Fibroblast of upper back skin (primary cell): ENCODE measurements at places on chromosomes 1 and 21.
A peak's percentile ranks its signal among the peaks of the same experiment; 100 is the strongest.

- no peak for DNase-seq
These were observed 23.1 kb downstream of the VASH2 start for GRCh38 chr1:212973426-212973825.

DNA sequence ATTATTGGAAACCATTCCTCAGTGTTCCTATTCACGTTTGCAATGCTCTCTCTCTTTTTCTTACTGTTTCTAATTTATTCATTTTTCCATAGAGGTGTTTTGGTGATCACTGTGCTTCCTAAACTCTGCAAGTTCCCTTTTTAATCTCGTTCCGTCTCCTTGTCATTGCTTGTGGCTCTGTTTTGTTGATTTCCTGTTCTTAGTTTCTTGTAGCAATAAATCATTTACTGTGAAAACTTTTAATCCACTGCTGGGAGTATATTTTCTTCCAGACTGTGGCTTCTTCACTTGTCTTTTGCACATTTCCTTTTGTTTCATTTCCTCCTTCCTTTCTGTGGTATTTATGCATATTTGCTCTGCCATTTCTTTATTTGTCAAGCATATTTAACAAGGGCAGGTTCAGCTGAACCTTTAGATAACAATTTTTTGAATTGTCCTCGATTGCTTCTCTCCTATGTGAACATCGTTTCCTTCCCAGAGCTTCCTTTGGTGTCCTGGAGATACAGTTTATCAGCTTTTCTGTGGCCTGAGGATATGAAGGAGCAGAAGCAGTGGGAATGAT lies 3.6 kb downstream of the B3GALT5 start:
- DNase-seq = no peak

DNA sequence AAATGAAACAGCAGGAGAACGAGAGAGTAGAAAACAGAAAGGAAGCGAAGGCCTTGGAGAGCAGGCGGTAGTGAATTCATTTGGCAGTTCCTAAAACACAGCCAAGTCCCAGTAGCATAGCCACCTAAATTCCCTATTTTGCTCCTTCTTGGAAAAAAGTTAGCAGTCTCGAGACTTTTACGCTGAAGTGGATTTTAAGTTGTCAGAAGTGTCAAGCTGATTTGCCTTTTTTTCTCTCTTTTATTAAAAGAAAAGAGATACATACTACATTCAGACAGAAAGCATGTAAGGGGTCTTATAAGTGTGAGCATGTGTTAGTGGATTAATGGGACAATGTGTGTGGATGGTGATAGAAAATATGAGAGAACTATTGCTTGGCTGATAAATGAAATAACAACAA lies 19.2 kb downstream of the NFIA start:
- no peak for DNase-seq

DNA sequence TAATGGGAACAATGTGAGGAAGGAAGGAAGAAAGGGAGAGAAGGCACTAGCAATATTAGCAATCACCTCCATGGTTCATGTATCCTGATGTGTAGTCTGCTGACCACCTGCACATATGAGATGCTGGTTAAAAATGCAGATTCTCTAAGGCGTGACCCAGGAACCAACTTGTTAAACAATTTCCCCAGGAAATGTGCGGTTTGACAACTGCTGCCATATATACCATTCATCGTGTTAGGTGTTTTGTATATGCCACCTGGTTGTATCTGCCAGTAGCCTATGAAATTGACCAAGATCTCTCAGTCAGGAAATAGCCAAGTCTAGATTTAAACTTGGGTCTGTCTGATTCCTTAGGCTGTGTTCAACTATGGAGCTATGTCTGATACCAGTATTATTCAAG lies 4.1 kb downstream of the SEMA4A start:
- no peak for DNase-seq

- no peak for DNase-seq
These were observed 11.6 kb downstream of the UMODL1 start for GRCh38 chr21:42082501-42083360.

GRCh38 chr1:201450721-201451291 lies 18.2 kb downstream of the PHLDA3 start:
- peak; percentile 81 for DNase-seq

DNA sequence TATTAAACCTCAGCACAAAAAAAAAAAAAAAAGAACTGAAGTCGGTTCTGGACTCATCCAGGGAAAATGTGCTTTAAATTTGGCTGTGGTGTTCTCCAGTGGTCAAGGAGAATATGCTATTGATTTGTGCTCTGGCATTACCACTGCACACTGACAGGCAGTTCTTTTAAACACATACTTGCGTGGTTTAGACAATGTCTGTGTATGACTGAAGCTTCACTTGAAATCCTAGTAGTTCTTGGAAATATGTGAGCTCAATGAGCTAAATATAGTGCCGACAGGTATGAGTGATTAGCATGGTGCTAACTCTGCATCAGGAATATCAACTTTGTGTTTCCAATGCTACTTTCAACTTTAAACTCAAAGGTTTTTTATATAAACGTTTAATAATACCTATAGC lies 415.6 kb downstream of the SMYD3 start:
- DNase-seq = peak; percentile 92

GRCh38 chr21:41888749-41889376 lies 9.7 kb upstream of the PRDM15 start:
- no peak for DNase-seq

- peak; percentile 69 for DNase-seq
These were observed 6.8 kb downstream of the RPE65 start for GRCh38 chr1:68442822-68443556.

DNA sequence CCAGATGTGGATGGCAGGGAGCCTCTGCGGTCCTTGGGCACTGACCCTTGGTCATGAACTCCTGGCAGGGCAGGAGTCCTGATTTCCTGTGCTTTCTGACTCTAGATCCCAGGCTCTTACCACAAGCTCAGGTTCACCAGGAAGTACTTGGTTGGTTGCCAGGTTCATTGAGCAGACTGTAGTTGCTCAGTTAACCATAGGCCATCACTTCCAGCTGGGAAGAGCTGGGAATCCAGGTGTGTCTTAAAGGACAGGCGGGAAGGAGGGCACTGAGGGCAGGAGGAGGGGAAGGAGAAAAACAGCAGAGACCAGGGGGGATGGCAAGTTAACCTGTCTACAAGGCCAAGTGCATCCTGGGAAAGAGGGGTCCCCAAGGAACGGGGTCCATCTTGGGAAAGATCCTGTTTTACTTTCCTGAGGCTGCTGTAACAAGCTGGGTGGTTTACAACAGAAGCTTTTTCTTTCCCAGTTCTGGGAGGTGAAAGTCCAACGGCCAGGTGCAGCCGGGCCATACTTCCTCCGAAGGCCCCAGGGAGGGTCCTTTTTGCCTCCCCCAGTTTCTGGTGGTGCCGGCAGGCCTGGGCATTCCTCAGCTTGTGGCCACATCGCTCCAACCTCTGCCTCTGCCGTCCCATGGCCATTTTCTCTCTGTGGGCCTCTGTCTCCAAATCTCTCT lies 11.6 kb downstream of the KCNAB2 start:
- no peak for DNase-seq

DNA sequence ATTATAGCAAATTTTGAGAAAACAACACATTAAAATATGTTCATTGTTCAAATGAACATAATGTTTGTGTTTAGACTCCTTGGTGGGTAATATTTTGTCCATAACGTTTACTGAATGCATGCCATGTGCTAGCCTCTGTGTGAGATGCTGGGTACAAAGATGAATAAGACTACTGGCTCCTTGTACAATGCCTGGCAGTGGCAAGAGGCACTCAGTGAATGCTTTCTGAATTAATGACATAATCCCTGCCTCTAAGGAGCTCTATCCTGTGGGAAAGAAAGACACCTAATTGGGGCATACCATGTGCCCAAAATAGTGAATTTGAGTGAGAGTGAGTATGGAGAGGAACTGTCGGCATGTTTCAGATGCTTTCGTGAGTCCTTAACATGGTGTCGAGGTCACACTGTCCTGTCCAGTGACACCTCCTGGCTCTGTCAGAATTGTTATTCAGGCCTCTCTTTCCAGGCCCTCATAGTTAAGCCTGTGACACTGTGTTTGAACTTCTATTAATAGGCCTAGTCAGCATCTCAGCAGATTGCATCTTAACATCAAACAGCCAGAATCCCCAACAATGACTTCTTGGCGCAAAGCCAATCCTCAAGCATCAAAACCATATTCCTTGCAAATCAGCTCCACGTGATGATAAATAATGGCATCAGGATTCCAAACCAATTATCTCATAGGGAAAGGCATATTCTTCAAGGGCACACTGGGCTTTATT lies 32.8 kb upstream of the S1PR1 start:
- DNase-seq = peak; percentile 79

DNA sequence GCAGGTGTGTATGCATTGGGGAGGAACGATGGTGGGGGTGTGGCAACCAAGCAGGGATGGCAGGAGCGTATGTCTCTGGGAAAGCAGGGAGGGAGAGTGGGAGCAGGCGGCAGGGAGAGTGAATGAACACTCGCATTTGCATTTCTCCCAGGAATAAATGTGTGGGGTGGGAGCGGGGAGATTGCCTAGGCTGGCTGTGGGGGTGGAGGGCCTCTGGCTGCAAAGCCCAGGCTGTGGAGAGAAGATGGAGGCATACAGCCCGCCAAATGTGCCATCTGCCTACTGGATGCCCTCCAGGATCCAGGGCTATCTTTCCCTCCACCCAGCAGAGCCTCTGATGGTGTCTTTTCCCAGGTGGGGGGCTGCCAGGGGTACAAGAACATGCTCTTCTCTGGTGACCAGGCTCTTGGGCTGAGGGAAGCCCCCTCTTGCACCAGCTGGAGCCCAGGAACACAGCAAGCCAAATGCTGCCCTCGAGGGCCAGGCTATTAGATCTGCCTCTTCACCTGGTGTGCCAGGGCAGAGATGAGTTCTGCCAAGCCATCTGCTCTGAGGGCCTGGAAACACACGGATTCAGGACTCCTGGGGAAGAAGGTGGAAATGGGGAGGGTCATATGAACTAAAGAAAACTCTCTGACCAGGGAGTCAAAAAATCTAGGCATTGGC lies 1.7 kb upstream of the OPTC start:
- DNase-seq = no peak

GRCh38 chr21:35649186-35649585 lies 411.1 kb downstream of the SETD4 start:
- DNase-seq = peak; percentile 60

DNA sequence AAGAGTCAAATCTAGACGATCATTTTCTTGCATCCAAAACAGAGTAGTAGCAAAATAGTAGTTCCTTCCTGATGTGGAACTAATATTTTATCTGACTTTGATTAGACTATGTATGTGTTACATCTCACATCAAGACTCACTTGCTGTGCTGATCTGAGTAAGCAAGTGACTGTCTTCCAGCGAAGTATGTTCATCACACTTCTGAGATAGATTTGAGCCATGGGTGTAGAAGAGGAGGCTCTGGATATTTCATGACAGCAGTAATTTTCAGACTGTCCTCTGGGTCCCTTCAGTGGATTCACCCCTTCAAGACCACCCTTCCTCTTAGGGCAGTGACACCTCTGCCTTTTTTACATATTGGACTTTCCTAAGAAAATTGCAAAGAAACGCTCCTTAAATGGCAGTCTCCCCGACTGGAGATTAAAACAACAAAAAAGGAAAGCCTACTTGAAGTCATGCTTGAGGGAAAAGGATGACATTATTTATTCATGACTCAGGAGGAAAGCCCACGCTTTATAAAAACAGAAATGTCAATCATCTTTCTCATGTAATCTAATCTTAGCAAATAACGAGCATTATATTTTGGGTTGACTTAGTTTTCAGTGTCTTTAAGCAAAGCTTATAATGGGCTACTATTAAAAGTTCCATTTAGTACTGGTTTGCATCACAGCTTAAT lies 22.8 kb downstream of the ATP1B1 start:
- DNase-seq = no peak

- no peak for DNase-seq
These were observed 414.0 kb downstream of the CAMTA1 start for GRCh38 chr1:7199077-7199779.

DNA sequence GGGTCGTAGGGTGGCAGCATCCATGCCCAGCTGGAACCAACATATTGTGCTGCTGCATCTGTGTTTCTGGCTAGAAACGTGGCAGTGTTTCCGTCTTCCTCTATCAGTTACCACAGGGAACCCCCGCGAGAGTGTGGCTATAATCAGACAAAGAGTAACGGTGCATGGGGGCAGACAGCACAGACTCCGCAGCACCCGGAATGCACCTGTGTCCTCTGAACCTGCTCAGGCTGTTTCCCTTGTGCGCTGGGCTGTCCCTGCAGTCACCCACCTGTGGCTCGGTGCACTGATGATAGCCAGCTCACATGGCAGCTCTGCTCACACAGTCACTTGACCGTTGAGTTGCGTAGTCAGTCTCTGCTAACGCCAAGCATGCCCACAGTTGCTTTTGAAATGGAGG lies 11.4 kb upstream of the PCBP3 start:
- DNase-seq = no peak

GRCh38 chr1:241918879-241919278 lies 38.7 kb upstream of the BECN2 start:
- DNase-seq = peak; percentile 81

GRCh38 chr1:212689758-212690529 lies 9.7 kb downstream of the BATF3 start:
- DNase-seq = no peak

- DNase-seq = peak; percentile 11
These were observed 1.3 kb downstream of the CRYZ start for GRCh38 chr1:74731399-74732052.

GRCh38 chr1:77245830-77246229 lies 26.6 kb upstream of the PIGK start:
- no peak for DNase-seq

GRCh38 chr1:151977662-151978230 lies 15.9 kb downstream of the S100A10 start:
- no peak for DNase-seq
